ENCODE measurements at places on chromosomes 12 and 14. TPM values are rescaled to one million over a fixed set of nuclear protein-coding genes. Genes with fewer than 3 reads are reported as not detected.
A peak's percentile ranks its signal among the peaks of the same experiment; 100 is the strongest.

The ATXN2 gene
- 7.1 TPM for total RNA-seq

The TTC9 gene
- not detected for total RNA-seq

The GDF3 gene
- total RNA-seq, result not detected

The RPL10L gene
- total RNA-seq, result not detected

The TMEM132C gene
- not detected for total RNA-seq

The CDH24 gene
- total RNA-seq, result 1.9 TPM

The NYNRIN gene
- total RNA-seq, result 0.30 TPM

The KCNMB4 gene
- 0.26 TPM for total RNA-seq

The KRT71 gene
- not detected for total RNA-seq

The LRRK2 gene
- 0.76 TPM for total RNA-seq

The LRTM2 gene
- not detected for total RNA-seq

The WNT1 gene
- total RNA-seq, result not detected

The RDH5 gene
- total RNA-seq, result 3.1 TPM

The HOXC12 gene
- total RNA-seq, result 1.9 TPM

The EIF2S3B gene
- 4.8 TPM for total RNA-seq

The WASHC3 gene
- 46.2 TPM for total RNA-seq

The SLC25A47 gene
- not detected for total RNA-seq

The LGR5 gene
- total RNA-seq, result not detected

GRCh38 chr12:113297621-113298471 lies 37.1 kb downstream of the SLC8B1 start:
- DNase-seq, result no peak

GRCh38 chr12:58871556-58871955 lies 48.7 kb downstream of the LRIG3 start:
- DNase-seq, result no peak

- DNase-seq, result no peak
Observed at GRCh38 chr12:27555925-27556778, 32.1 kb downstream of the PPFIBP1 start.

GRCh38 chr12:25051656-25052195 lies 102.8 kb upstream of the BCAT1 start:
- no peak for DNase-seq

DNA sequence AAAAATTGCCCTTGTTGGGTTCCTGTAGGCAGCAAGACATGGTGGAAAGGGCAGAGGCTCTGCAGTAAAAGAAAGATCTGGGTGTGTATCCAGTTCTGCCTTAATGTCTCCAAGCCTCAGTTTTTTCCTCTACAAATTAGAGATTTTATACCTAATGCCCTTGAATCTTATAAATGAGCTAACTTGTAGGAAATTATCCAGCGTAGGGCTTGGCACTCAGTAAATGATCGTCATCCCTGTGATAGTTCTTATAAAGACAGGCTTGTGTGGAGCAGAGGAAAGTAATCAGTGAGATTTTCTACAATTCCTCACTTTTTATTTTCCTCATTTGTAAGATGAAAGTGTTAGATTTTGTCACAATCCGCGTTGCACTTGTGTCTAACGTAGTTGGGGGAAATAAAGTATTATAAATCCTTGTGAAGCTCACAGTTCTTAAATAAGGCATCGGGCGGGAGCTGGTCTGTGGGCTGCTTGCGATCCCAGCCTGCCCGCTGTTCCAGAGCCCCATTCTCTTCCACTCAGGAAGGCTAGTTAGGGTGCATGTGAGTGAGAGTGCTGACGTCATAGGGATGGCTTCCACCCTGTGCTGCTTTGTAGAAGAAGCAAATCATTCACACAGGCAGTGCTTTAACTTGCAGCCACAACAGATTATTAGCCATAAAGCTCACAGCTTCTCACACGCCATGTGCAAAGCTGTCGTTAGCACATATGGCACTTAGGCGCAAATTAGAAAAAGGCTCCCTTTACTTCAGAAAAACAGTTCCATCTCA lies 87.6 kb downstream of the EML1 start:
- DNase-seq, result no peak

GRCh38 chr14:53468876-53469275 lies 315.8 kb upstream of the DDHD1 start:
- no peak for DNase-seq

DNA sequence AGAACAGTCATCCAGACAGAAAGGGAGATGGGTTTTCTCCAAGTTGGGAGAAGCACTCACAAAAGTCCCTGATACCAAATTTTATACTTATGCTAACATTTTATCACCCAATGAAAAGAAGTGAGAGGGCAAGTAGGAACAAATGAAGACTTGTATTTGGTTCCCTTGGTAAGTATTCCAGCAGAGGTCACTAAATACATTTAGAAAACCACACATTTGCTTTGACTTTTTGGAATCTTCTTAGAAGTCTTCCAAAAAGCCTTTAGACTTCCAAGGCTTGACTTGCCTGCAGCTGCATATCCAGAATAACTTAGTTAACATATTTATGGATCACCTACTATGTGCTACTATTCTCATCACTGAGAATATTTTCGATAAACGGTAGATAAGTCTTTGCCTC lies 3.1 kb upstream of the GYS2 start:
- no peak for DNase-seq

DNA sequence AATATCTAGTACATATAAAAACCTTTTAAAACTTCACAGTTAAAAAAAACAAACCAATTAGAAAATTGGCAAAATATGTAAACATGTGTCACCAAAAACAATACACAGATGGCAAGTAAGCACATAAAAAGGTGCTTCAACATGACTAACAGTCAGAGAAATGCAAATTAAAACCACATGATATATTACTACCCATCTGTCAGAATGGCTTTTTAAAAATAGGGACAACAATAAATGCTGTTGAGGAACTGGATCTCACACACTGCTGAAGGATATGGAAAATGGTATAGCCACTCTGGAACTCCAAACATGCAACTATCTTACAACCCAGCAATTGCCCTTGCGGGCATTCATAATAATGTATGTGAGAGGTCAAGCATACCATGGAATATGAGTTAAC lies 1153.6 kb downstream of the FLRT2 start:
- DNase-seq, result no peak

DNA sequence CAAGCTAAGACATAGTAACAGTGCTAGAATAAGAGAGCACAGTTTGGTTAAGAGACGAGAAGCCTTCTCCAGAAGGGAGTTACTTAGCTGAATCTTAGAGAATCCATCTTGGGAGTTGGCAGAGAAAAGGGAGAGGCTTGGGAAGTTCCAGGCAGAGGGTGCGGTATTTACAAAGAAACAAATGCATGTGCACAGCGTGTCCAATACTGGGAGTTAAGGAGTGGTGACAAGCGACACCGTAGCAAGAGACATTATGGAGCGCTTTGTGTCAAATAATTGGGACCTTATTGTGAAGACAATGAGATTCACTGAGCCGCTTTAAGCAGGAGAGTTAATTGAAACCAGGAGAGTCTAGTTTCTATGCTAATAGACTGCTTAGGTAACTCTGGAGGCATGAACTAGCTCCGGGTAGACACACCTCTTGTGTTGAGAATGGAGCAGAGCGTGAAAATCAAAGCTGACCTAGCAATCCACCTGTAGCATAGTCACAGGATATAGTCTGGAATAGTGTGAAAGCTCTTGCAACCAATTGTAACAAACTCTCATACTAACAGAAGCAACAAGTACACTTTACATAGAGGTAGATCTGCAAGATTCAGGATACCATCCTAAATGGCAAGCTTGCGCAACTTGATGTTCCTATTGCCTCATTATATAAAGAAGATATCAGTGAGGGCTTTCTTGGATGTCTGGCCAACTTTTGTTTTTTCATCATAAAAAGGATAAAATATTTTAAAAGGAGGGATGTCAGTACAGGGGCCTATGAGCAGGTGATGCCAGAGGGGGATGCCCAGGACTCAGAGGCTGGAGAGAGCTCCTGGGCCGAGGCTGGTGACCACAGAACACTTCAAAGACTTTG lies 5.3 kb downstream of the ALDH1L2 start:
- DNase-seq, result no peak

GRCh38 chr14:68628605-68629310 lies 164.1 kb downstream of the ZFP36L1 start:
- no peak for DNase-seq

GRCh38 chr12:23564451-23565152 lies 384.9 kb downstream of the SOX5 start:
- DNase-seq, result no peak

DNA sequence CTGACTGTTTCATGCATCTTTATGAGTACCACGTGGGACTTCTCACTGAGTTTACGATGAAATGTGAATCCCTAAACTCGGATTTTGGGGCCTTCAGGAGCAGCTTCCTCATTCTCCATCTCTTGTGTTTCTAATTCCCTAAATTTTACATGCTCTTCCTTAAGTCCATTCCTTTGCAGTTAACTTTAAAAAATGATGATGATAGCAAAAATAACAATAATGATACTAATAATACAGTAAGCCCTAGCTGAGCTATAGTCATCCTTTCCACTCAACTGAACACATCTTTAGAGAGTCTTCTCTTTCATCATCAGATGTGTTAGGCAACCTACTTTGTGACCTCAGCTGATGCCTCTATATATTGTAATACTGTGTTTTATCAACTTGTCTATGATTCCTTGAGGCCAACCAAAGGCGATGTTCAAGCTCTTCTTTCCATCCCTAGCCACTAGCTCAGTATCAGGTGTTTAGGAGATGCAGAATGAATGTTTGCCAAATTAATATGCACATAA lies 1196.4 kb downstream of the VRK1 start:
- no peak for DNase-seq

DNA sequence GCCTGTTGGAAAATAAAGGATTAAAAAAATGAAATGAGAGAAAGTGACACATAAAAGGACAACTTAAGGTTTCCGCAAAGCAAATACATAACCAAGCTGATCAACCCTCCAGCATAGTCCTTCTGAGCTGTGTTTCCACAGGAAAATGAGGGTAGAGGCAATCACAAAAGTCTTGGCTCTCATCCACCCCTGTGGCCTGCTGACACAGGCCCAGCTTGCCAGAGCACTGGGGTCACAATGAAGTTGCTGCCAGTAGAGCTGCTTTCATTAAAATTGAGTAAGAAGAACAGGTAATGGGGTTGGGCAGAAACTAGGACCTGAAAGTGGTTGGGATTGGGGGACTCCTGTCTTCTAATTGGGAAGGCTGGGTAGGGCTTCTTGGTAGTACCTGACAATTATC lies 65.9 kb downstream of the RERG start:
- no peak for DNase-seq

DNA sequence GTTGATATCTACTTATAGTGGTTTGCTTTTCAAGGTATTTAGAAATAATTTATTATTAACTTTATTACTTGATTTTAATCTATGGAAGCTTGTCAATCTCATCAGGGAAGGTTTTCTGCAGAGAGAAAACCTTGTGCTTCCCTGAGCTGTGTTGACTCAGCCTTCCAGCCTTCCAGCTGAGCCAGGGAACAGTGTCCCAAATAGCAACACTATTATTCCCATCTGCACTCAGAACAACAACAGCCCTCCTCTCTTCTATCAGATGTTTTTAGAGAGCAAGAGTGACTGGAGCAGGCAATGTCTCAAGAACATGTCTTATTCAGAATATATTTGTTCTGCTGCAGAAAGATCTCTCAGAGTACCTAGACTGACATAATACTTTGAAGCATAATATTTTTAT lies 389.9 kb upstream of the GARIN6 start:
- no peak for DNase-seq

GRCh38 chr14:43183916-43184315 lies 1323.2 kb downstream of the FSCB start:
- no peak for DNase-seq

- no peak for DNase-seq
Observed at GRCh38 chr12:96347130-96347699, 53.0 kb downstream of the CDK17 start.

DNA sequence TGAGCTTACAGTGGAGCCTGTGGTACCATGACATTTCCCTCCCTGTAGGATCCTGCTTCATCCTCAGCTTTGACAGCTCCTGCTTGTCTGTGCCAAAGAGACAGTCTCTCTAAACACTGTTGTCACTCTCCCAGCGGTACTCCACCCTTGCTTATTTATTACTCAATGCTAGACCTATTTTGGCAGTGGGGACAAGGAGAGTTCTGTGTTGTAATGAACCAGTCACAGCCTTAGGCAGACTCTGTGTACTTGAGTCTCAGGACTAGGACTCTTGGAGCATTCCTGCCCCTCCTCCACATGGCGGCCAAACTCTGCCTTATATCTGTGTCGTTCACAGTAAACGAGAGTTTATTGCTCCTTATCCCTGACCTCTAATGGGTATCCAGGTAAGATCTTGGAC lies 70.9 kb downstream of the PIK3C2G start:
- DNase-seq, result peak; percentile 8

DNA sequence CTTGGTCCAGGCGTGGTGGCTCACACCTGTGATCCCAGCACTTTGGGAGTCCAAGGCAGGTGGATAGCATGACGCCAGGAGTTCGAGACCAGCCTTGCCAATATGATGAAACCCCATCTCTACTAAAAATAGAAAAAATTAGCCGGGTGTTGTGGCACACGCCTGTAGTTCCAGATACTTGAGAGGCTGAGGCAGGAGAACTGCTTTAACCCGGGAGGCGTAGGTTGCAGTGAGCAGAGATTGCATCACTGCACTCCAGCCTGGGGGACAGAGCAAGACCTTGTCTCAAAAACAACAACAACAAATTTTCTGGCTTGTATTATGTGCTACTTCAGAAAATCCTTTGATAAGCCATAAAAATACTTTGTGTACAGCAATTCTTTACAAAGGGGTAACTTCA lies 41.1 kb downstream of the LARP4 start:
- no peak for DNase-seq

DNA sequence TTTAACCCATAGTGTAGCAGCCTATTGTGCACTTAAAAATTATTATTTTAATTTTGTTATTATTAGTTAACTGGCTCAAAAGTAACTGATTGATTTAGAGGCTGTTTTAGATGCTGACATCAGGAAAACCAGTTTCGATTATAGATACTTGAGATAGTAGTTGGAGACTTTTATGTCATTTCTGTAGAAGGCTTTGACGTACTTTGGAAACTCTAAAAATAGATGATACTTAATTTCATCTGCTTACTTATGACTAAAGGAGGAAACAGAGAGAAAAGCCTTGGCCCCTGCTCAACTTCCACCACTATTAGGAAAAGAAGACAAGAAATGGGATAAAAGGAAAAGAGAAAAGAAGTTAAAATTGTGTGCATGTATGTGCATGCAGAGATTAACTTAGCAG lies 219.3 kb upstream of the HMGA2 start:
- DNase-seq, result no peak

GRCh38 chr12:127277882-127278281 lies 989.1 kb upstream of the TMEM132C start:
- no peak for DNase-seq

- DNase-seq, result no peak
Observed at GRCh38 chr12:41942354-41942753, 202.3 kb downstream of the GXYLT1 start.
